ENCODE measurements at places on chromosomes 3 and 15.

DNA sequence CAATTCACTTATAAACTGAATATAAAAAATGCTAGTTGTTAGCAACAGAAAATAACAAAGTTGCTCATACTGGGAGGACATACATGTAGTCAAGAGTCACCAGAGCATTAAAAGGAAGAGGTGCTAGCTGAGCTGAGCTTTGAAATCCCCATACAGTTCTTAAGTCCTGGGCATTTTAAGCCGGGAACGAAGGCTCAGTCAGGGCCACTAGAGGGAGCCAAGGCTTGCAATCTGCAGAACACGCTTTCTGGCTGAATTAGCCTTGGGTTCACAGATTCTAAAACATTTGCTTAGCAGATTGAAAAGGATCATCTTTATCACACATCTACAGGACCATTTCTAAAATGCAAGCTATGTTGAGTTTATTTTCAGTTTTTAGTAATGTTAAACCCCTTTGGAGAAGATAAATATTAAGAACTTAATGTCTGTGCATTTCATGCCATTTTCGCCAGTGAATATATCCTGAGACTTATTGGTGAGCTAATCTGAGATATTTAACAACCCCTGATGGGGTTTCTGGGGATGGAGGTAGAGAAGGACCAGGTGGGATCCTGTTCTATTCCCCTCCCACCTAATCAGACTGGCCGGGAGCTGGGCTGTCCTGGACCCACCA, 26.3 kb upstream of the MNS1 start:
- DNase-seq, result no peak

- no peak for DNase-seq
Measured at GRCh38 chr15:87369269-87369668, 887.3 kb downstream of the NTRK3 start.

GRCh38 chr3:138681463-138682220, 73.1 kb downstream of the FAIM start:
- no peak for DNase-seq

- no peak for DNase-seq
Measured at GRCh38 chr3:105798381-105798934, 70.4 kb downstream of the CBLB start.

- DNase-seq, result no peak
Measured at GRCh38 chr15:92087211-92087610, 233.7 kb downstream of the SLCO3A1 start.

- no peak for DNase-seq
Measured at GRCh38 chr3:162632672-162633071, 1136.1 kb downstream of the OTOL1 start.

DNA sequence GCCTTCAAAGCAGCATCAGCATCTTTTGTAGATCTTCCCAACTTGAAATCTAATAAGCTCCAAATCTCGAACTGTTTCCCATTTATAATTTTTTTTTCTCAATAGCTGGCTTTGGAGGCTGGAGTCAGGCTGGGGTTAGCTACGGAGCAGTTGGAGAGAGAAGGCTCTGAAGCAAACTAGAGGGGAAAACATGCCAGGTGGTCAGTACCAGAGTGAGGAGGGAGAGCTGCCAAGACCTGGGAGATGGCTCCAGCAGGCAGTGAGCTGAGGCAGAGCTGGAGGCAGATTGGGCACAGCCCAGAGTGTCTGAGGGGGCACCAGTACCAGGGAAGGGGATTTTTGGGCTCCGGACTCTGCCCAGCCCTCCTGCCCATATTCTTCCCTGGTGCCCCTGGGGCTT, 311.2 kb downstream of the RPLP1 start:
- DNase-seq, result no peak

GRCh38 chr3:128081846-128082245, 29.6 kb downstream of the SEC61A1 start:
- DNase-seq, result no peak

- no peak for DNase-seq
Measured at GRCh38 chr15:101536166-101536874, 46.8 kb upstream of the PCSK6 start.

DNA sequence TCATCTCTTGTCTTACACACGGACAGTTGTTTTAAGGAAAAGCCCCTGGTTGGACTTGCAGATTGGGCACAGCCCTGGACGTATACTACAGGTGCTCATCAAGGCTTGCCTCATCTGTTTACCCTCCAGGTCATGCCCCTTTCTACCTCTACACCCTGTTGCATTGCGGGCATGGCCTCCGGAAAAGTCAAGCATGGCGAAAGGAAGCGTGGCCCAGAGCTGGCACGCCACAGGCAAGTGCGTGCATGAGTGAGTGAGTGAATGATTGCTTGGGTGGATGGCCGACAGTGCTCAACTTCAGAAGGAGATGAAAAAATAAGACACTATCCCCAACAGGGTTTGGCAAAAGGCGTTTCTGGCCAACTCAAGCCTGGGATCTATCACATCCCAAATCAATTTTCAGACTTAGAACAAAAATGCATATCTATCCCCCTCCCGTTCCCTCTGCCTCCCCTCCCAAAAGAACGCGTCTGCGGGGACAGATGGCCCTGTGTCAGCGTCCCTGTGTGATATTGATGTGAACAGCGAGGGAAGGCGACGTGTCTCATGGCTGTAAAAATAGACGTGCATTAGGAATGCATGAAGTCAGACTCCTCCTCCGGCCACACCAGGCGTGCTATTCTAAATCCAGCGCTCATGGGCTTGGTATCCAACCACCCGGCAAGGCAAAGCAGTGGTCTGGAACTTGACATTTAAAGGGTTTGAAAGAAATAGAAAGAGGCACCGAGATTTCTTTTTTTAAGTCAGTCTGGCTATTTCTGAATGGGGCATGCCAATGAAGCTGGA, 96.0 kb downstream of the RPLP1 start:
- no peak for DNase-seq

DNA sequence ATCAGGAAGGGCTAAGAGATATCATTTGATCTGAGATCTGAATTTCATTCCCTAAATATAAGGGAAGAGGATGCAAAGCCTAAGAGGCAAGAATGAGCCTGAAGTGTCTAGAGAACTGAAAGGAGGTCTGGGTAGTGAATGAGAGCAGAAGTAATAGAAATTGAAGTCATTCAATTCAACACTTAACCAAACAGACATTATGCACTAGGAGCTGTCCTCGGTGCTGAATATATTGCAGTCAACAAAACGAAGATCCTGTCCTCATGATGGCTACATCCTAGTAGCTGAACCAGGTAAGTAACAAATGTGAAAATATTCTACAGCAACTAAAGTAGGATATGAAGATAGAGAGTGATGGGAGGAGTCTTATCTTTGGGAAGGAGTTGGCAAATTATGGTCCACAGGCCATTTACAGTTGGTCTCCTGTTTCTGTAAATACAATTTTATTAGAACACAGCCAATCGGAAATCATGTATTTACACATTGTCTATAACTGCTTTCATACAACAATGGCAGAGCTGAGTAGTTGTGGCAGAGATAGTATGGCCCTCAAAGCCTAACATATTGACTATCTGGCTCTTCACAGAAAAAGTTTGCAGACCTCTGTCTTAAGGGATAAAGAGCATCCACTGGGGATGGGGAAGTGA, 192.9 kb upstream of the CADPS start:
- DNase-seq, result no peak

GRCh38 chr3:50737193-50737905, 62.6 kb downstream of the DOCK3 start:
- DNase-seq, result no peak

Data from NCI-H1436 treated with DMSO at 0.1 percent for 48 hours (cell line).